ENCODE measurements at places on chromosomes 4 and X. TPM values are rescaled to one million over a fixed set of nuclear protein-coding genes. Genes with fewer than 3 reads are reported as not detected.

DNA sequence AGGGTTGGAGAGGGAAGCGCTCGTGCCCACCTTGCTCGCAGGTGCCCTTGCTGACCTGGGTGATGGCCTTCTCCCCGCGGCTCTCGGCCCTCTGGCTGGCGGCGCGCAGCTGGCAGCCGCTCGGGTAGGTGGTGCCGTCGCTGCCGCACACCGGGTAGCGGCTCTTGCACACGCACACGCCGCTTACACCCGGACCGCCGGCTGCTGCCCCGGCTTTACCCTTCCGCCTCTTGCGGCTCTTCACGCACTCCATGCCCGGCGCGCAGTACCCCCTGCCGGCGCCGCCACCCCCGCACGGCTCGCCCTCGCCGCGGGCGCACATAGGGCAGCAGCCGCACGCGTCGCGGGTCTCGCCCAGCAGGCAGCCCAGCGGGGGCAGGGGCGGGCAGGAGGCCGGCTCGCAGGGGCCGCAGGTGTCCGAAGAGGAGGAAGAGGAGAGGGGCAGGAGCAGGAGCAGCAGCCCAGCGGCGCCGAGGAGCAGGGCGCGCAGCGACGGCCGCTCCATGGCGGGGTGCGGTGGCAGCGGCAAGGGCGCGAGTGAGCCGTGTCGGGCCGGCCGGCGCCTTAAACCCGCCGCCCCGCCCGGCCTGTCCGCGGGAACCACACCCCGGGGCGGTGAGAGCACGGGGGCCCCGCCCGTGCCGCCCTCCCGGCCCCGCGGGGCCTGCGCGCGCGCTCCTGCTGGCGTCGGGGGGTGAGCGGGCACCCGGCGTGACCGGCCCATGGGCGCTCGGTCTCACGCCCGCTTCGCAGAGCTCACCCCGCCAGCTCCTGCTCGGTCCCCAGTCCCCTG, at the start of gene IGFBP7:
IGFBP7 (minus strand) TSS at position 539 of the 793 bp plus-strand sequence; CDS start at position 505, 34 bp downstream.
- no peaks in the 10 kb centered on the region for H3K27me3 ChIP-seq
- no peaks in the 10 kb centered on the region for H3K36me3 ChIP-seq
- peak; percentile 79 for DNase-seq
- H3K27ac ChIP-seq = peak within 1 kb of the TSS; percentile 83
- peak within 1 kb of the TSS; percentile 72 for H3K4me3 ChIP-seq

EREG gene
- 1.6 TPM for polyA plus RNA-seq

DNA sequence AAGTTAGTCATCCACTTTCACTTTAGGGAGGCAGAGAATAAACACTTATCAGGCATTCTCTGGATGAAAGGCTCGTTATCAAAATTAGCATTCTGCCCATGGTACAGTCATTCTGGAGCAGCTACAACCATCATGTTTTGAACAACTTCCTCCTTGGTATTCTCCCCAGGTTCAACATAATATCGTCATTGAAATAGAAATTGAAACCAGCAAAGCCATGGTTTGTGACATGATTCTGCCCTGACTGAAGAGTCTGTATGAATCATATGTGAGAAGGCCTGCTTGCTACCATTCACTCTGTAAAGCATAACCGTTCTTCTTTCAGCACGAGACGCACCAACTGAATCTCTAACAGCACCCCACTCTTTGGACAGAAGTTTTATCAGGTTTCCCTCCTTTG, 127.5 kb upstream of the RADX start:
- H3K36me3 ChIP-seq = no peaks in the 10 kb centered on the region
- H3K4me1 ChIP-seq = no peaks in the 10 kb centered on the region
- no peak overlapping the region for H3K27ac ChIP-seq
- no peak overlapping the region for H3K4me3 ChIP-seq

MRPL1 gene
- 23.2 TPM for polyA plus RNA-seq

DNA sequence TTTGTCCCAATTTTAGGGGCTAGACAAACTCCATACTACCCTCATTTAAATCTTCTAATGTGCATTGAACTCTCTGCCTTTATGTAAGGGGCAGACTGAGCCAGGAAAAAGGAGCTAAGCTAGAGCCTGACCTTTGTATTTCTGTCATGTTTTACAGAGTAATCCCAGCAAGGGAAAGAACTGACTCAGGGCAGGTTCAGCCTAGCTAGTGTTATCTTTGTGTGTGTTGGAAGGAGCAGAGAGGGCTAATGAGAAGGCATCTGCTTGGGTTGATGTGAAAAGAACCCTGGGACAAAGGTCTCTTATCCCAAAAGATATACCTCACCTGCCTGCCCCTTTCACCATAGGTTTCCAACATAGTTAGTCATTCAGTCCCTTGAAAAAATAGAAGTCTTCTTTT, 31.7 kb downstream of the IGSF1 start:
- no peak overlapping the region for H3K27ac ChIP-seq
- H3K36me3 ChIP-seq = no peaks in the 10 kb centered on the region
- no peak for DNase-seq
- H3K27me3 ChIP-seq = no peaks in the 10 kb centered on the region
- H3K4me1 ChIP-seq = no peaks in the 10 kb centered on the region

GRCh38 chr4:7433376-7434140, 1.2 kb downstream of the PSAPL1 start:
- DNase-seq = no peak
- no peak overlapping the region for H3K4me3 ChIP-seq
- no peaks in the 10 kb centered on the region for H3K36me3 ChIP-seq
- no peaks in the 10 kb centered on the region for H3K4me1 ChIP-seq

ZFP92 gene
- polyA plus RNA-seq = not detected

DNA sequence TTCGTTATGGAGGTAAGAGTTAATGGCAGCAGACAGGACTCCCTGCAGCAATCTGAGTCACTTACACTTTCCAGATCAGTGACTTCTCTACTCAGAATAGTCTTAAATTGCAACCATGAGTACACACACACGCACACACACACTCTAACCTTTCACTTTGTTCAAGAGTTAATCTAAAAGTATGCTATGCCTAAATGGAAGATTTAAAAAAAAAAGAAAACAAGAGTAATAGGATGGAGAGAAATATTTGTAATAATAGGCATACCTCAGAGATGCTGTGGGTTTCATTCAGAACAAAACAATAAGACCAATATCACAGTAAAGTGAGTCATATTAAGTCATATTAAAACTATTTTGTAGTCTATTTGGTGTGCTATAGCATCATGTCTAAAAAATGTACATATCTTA, 969.1 kb upstream of the PCDH10 start:
- H3K4me1 ChIP-seq = no peaks in the 10 kb centered on the region
- no peak overlapping the region for H3K4me3 ChIP-seq
- no peak overlapping the region for H3K27ac ChIP-seq

FABP2 gene
- polyA plus RNA-seq = not detected

DNA sequence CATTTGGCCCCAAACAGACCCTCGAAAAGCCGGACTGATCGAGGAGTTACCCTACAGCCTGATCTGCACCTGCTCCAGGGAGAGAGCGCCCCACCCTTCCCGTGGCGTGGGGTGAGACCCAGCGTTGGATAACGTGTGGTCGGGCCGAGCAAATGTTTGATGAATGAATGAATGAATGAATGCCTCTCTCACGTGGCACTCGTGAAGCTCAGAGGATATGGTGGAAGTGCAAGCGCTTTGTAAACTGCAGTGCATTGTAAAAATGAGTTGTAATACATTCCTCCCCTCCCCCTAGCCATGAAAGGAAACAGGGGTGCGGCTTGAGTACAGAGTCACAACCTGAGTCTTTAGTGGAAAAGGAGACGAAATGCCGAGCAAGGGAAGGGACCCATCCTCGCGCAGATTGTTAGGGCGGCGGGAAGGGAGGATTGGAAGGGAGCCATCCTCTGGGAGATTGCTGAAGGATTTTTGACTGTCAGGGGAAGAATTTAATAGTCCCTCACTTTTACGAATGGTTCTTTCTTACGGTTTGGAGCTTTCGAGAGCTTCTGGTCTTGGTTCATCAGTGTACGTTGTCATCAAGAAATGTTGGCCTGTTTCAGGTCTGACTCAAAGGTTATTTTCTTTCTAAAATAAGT, 772 bp upstream of the FBXW7 start:
- H3K4me1 ChIP-seq = peaks cover 22% of the 10 kb centered on the region
- no peaks in the 10 kb centered on the region for H3K36me3 ChIP-seq
- peak overlapping the region; percentile 94 for H3K27ac ChIP-seq
- DNase-seq = peak; percentile 73
- no peaks in the 10 kb centered on the region for H3K27me3 ChIP-seq

CENPVL2 gene
- polyA plus RNA-seq = not detected

DNA sequence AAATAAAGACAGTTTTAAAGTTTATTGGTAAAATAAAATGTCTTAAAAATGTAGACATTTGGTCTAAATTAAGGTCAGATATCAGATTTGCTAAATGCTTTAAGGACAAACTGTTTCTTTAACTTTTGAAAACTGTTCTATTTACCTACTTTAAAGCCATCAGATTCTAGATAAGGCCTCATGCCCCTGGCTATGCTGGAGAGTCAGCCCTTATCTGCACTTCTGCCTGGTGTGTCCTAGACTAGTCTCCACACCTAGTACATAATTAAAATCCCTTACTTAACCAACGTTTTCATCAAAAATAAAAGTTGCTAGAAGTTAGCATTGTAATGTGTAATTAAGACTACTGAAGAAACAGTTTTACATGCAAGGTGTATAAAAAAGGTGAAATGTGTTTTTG, 25.6 kb downstream of the HSD17B11 start:
- no peak overlapping the region for H3K27ac ChIP-seq
- H3K4me3 ChIP-seq = no peak overlapping the region
- H3K36me3 ChIP-seq = peaks cover 9% of the 10 kb centered on the region
- no peak for DNase-seq

SHISA3 gene
- polyA plus RNA-seq = not detected

MGAT4D gene
- not detected for polyA plus RNA-seq

TCEAL6 gene
- polyA plus RNA-seq = not detected
